Tibial nerve (tissue), 4 donors: ENCODE measurements at places on chromosomes 6 and 20. TPM values are rescaled to one million over a fixed set of nuclear protein-coding genes. Genes with fewer than 3 reads are reported as not detected.

The TSPO2 gene
- not detected for total RNA-seq

The HLA-G gene
- not detected for total RNA-seq

The KCNB1 gene
- total RNA-seq = 5.7 TPM

The CDSN gene
- not detected for total RNA-seq

The SCGN gene
- total RNA-seq = not detected

The PNPLA1 gene
- total RNA-seq = 0.30 TPM

The C20orf202 gene
- total RNA-seq = not detected

The EBF4 gene
- total RNA-seq = 5.2 TPM
